ENCODE measurements at places on chromosomes 11 and 22.
A peak's percentile ranks its signal among the peaks of the same experiment; 100 is the strongest.

- DNase-seq = no peak
These were observed 441 bp downstream of the TCN2 start for GRCh38 chr22:30607300-30607930.

DNA sequence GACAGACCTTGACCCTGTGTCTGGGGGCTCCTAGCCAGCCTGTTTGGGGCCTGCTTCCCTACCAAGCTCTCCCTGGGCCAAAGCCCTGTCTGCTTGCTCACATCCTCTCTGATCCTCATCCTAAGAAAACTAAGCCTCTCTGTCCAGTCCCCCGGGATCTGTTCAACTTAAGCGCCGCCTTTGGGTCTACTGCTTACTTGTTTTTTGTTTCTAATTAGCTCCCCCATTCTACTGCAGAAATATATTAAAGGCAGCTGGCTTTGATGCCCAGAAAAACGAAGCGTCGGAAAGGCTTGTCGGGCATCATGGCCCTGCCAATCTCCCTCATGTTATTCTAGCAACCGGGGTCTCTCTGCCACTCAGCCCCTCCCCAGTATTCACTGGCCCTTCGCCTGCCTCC is 3.4 kb downstream of the DSCAML1 start:
- no peak for DNase-seq

DNA sequence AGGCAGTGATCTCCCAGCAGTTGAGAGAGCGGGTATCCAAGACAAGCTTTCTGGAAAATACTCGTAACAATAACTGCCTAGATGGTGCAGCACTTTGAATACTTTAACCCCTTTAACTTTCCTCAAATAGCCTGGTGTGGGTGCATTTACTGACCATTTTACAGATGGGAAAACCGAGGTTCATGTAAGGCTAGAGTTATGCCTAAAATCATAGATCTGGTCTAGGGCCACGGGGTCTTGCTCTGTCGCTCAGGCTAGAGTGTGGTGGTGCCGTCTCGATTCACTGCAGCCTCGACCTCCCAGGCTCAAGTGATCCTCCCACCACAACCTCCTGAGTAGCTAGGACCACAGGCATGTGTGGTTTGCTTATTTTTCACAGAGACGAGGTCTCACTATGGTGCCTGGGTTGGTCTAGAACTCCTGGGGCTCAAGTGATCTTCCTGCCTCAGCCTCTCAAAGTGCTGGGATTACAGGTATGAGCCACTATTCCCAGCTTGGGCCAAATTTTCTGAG is 269.2 kb upstream of the SYN3 start:
- no peak for DNase-seq

GRCh38 chr22:39820256-39820655 is 73.3 kb downstream of the ENTHD1 start:
- DNase-seq = peak; percentile 36

- DNase-seq = peak; percentile 16
These were observed 85.3 kb upstream of the HORMAD2 start for GRCh38 chr22:29994943-29995342.

DNA sequence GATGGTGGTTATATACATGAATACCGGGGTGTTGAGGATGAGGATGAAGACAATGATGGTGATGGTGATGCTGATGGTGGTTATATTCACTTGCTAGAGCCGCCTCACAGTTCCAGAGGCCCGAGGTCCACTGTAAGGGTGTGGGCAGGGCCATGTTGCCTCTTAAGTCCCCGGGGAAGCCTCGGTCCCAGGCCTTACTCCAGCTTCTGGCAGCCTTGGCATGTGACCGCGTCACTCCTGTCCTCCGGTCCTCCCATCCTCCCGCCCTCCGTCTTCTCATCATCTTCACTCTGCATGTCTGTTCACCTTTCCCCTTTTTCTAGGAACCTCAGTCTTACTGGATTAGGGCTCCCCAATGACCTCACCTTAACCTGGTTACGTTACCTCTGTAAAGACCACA is 54.6 kb downstream of the IGLL1 start:
- DNase-seq = no peak

DNA sequence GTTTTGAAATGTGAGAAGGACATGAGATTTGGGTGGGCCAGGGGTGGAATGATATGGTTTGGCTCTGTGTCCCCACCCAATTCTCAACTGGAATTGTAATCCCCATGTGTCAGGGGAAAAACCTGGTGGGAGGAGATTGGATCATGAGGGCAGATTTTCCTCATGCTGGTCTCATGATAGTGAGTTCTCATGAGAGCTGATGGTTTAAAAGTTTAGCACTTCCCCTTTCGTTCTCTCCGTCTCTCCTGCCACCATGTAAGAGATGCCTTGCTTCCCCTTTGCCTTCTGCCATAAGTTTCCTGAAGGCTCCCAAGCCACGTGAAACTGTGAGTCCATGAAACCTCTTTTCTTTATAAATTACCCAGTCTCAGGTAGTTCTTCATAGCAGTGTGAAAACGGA is 113.5 kb downstream of the FCHSD2 start:
- no peak for DNase-seq

- no peak for DNase-seq
These were observed 86.6 kb downstream of the TSPAN18 start for GRCh38 chr11:44813401-44813800.

GRCh38 chr11:82906236-82906635 is 4.7 kb downstream of the DDIAS start:
- DNase-seq = peak; percentile 39

DNA sequence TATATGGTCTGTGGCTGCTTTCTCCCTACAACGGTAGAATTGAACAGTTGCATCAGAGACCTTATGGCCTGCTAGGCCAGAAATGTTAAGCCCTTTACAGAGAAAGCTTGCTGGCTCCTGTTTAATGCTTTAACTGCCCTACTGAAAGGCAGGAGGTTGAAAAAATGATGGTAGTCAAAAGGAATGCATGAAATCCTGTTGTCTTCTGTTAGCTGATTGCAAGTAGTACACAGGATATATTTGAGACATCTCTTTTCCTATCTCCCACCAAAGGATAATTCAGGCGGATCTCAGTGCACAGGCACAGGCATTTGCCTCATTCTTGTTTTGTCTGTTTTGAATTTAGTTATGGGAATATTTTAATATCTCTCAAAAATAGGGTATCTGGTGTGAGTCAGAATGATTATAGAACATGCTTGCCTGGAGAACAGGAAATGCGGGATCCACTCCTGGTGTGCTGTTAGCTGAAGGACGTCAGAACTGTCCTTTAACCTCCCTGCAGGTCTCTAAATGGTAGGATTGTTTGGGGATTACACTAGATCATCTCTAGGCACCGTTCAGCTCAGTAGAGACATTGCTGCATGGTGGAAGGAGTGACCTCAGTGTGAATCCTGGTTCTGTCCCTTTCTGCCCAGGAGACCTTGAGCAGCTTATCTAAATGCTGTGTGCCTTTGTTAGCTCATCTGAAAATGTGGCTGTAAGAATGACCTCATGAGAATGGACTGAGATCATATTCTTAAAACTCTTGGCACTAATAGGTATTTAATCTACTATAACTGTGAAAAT is 49.5 kb downstream of the PACS1 start:
- DNase-seq = no peak

DNA sequence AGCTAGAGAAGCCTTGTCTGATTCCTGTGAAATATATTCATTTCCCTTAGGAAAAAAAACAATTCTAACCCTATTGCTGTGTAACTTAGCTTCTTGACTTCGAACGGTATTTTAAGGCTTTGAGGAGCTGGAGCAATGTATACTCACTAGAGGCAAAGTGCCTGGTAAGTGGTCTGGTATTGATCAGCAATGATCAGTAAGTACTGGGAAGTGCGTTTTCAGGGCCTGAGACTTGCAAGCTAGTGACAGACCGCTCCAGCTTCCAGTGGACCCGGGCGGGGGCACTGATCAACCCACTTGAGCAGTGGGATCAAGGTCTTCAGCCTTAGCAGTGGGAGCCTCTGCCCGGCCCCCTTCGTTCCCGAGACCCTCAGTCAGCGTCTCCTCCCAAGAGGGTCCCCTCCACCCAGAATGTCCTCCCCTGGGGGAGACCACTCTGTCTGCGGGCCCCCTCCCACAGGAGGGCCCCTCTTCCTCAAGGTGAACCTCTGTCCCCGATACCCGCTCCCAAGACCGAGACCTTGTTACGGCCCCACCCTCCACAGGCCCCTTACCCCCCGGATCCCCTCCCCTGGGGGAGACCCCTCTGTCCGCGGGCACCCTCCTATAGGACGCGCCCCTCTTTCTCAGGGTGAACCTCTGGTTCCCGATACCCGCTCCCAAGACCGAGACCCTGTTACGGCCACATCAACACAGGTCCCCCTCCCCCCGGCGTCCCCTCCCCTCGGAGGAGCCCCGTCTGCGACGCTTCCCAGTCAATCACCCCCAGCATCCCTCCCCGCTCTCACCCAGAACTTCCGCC is 452 bp upstream of the ATXN10 start:
- DNase-seq = no peak

- no peak for DNase-seq
These were observed 12.7 kb upstream of the CD44 start for GRCh38 chr11:35126000-35126878.

GRCh38 chr22:50676180-50676636 is 3.6 kb downstream of the SHANK3 start:
- DNase-seq = peak; percentile 62

GRCh38 chr22:22144858-22145257 is 99.7 kb upstream of the VPREB1 start:
- DNase-seq = no peak

- no peak for DNase-seq
These were observed 98.5 kb downstream of the PDE2A start for GRCh38 chr11:72575533-72576242.

GRCh38 chr11:27436916-27437315 is 35.7 kb downstream of the LGR4 start:
- DNase-seq = no peak

DNA sequence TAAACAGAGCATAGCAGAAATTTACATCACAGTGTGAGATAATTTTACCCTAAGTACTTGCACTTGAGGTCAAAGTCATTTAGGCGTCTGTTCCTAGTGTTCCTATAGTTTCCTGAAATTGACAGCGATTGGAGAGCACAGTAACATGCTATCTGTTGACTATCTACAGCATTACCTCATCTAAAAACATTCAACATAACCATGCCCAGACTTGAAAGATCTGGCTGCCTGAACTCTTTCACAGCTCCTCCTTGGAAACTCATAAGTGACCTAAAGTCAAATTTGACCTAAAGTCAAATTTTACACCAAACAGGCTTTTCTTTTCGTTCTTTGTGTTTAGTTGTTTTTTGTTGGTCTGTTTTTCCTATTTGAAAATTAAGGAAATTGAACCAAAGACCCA is 233.8 kb upstream of the UBASH3B start:
- no peak for DNase-seq

DNA sequence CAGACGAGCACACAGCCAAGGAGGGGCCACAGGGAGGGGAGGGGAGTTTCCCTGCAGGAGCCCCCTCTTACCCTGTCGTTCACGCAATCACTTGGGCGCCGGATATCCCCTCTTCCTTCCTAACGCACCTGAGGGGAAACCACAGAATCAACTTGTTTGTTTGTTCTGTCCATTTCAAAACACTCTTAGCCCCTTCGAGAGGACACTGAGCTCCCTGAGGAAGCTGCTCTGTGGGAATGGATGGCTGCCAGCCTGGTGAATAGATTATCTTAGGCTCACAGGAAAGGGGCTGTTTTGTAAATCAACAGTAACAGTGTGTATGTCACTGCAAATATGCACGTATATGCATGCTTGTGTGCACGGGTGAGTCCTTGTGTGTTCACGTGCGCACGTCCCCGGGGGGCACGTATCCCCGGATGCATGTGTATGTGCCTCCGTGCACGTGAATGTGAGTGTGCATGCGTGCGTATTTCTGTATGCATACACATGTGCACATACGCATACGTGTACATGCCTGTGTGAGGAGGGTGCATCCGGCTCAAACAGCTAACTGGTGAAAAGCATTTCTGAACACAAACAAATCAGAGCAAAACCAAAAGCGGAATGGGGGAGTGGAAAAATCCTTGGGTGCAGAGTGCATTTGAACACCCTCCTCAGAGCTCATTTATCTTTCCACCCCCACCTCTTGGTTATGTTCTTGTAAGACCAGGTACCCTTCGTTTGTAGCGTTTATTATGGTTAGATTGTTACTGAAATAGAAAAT is 7.2 kb downstream of the ARSA start:
- DNase-seq = no peak

GRCh38 chr11:5622802-5623201 is 2.0 kb upstream of the TRIM34 start:
- no peak for DNase-seq

DNA sequence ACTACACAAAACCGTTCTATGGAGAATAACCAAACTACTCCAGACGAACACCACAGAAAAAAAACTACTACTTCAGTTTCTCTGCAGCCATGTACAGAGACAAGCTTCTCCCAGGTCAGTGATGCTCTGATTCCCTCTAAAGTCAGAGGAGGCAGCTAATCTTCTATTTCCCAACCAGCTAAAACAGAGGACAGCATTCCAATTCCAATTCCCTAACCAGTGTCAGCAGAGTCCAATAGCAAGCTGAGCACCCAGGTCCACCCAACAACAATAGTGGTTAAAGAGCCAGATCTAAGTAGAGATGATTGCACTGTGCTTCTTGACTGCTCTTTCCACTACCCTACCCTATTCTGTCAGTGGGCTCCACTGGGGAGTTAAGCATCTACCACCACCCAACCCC is 6.7 kb downstream of the XKR3 start:
- DNase-seq = no peak

DNA sequence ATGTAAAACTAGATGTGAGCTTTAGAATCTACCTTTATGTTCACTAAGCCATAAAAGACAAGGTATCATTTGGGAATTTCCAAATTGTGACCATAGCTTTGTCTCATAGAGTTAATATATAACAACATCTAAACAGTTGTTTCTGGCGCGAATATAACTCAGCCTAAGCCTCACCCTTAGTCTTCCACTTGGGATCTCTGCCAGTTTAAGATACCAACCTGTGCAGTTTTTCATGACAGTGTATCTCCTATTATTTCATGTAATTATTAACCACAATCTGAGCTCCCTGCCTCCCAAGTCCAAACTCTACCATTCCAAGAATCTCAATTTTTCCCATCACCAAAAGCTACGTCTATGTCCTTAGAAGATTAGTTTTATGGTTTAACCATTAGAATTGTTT is 572.5 kb upstream of the ISX start:
- no peak for DNase-seq

DNA sequence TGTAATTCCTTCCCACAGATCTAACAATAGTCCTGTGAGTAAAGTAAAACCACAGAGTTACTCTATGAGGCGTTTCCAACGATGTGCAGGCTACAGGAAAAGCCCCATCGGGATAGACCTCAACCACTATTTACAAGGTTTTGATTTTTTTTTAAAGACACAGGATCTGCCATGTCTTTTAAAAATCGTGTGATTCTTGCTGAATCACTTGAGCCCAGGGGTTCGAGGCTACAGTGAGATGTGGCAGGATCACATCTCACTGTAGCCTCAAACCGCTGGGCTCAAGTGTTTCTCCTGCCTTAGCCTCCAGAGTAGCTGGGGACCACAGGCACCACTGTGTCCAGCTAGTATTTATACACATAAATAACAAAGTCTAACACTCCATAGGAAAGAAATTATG is 7.8 kb downstream of the TAF1D start:
- peak; percentile 32 for DNase-seq

All from myocyte (in vitro differentiated cells).